Uterus (tissue), 4 donors: ENCODE measurements at places on chromosomes 11 and 22. TPM values are rescaled to one million over a fixed set of nuclear protein-coding genes. Genes with fewer than 3 reads are reported as not detected.

GRCh38 chr11:86386746-86387145 is 12.1 kb downstream of the CCDC81 start:
- H3K4me1 ChIP-seq, result no peaks in the 10 kb centered on the region
- no peaks in the 10 kb centered on the region for H3K36me3 ChIP-seq
- H3K27me3 ChIP-seq, result no peaks in the 10 kb centered on the region
- H3K27ac ChIP-seq, result no peak overlapping the region
- no peak overlapping the region for H3K4me3 ChIP-seq

GRCh38 chr22:38300197-38300945 is 16.9 kb downstream of the CSNK1E start:
- H3K4me1 ChIP-seq, result peaks cover 16% of the 10 kb centered on the region
- no peak overlapping the region for H3K4me3 ChIP-seq
- no peak for DNase-seq
- H3K27me3 ChIP-seq, result no peaks in the 10 kb centered on the region
- no peak overlapping the region for H3K27ac ChIP-seq
- no peaks in the 10 kb centered on the region for H3K36me3 ChIP-seq

RCN1 gene
- 221 TPM for total RNA-seq

SREBF2 gene
- 10.2 TPM for total RNA-seq

PRODH gene
- total RNA-seq, result 3.7 TPM

ART1 gene
- total RNA-seq, result not detected

RTN4R gene
- total RNA-seq, result not detected

MFRP gene
- total RNA-seq, result not detected

HIPK3 gene
- 284 TPM for total RNA-seq
